ENCODE measurements at places on chromosomes 5 and 9. TPM values are rescaled to one million over a fixed set of nuclear protein-coding genes. Genes with fewer than 3 reads are reported as not detected.

Gene HK3
- 1.8 TPM for total RNA-seq

Gene SHISAL2B
- total RNA-seq = 0.99 TPM

Gene KIF27
- 6.6 TPM for total RNA-seq

Gene SV2C
- 0.52 TPM for total RNA-seq

Gene MATR3
- 99.2 TPM for total RNA-seq

Gene ABLIM3
- 3.9 TPM for total RNA-seq

Gene SLC36A3
- total RNA-seq = not detected

Gene RFESD
- total RNA-seq = not detected

DNA sequence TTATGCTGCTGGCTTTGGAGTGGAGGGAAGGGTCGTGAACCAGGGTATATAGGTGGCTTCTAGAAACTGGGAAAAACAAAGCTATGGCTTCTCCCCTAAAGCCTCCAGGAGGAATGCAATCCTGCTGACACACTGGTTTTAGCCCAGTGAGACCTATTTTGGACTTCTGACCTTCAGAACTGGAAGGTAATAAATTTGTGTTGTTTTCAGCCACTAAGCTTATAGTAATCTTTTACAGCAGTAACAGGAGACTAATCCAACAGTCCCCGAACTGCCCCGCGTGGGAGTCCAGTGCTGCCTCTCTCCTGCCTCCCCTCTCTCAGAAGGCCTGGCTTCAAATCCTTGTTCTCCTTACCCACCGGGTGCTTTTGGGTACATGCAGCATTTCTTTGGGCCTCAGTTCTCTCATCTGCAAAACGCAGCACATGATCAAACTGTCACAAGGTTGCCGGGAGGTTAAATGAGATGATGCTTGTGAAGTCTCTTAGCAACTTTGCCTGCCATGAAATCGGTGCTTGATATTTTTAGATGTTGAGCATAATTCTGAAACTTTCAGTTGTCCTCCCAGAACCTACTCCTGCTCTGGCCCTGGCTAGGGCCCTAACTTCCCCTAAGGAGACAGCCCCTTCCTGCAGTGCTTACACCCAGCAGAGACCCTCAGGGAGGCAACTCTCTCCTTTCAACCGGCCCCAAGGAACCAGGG is 127.3 kb upstream of the BOD1 start:
- no peak for DNase-seq

- DNase-seq = peak; percentile 67
Measured at GRCh38 chr5:151107084-151107483, 26.2 kb upstream of the TNIP1 start.

DNA sequence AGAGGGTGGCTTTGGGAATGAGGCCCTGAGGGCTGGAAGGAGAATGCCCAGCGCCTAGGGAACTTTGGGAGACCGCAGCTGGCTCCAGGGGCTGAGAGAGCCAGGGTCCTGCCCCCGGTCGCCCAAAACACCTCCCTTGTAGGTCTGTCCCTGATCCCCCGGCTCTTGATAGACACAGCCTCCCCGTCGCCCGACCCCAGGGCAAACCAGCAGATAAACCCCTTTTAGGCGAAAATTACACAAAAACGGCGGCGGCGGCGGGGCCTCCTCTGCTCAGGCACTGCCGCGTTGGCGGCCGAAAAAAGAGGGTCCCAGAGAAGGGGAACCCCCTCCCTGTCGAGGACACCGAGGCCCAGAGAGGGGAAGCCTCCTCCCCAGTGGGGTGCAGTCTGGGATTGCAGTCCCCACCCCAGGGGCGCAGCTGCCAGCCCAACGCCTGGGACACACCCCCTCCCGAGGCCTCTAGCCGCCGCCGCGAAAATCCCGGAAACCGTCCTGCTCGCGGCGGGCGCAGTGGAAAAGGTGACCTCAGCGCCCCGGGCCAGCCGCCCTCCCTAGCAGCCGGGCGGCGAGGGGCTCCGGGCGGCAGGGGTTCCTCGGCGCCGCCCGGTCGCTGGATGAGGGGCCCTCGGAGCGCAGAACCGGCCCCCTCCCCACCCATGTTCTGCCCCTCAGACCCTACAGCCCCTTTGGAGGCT is 3.1 kb upstream of the BARX1 start:
- no peak for DNase-seq

DNA sequence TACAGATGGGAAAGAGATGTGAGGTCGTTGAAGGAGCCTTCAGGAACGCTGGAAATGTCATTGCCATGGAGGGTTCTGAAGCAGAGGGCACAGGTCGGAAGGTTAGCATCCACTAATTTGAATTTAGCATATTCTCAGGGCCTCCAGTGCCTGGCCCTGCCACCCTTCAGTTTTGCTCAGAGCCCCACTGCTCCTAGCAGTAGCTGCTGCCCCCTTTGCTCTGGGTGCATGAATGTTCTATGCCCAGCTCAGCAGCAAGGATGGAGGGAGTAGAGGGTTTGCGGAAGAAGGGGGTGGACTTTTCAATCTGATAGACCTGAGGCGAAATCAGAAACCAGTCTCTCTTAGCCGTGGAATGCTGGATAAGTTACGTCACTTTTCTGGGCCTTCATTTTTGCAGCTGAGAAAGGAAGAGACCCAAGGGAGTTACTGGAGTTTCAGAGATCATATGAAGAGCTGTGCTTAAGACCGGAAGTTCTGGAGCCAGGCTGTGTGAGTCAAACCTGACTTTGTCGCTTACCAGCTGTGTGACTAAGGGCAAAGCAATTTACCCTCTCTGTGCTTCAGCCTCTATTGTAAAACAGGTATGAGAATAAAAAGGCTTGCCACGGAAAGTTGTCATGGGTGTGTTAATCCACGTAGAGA is 133.2 kb upstream of the PANK3 start:
- peak; percentile 17 for DNase-seq

GRCh38 chr5:135053278-135053677 is 19.2 kb upstream of the PITX1 start:
- no peak for DNase-seq

DNA sequence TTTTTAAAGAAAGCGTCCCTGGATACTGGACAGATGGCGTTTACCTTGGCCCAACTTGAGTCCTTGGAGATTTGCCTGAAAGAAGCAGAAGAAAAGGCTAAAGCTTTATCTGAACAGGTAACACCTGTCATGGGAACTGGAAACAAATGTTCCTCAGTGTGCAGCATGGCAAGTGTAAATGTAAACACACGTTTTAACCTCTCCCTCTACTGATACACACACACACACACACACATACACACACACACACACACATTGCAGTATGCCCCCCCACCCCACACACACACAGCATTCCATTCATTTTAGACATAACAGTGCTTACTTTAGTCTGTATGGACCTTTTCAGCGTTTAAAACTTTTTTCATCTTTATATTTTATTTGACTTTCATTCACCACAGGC is 51.1 kb downstream of the CCDC192 start:
- DNase-seq = peak; percentile 68

DNA sequence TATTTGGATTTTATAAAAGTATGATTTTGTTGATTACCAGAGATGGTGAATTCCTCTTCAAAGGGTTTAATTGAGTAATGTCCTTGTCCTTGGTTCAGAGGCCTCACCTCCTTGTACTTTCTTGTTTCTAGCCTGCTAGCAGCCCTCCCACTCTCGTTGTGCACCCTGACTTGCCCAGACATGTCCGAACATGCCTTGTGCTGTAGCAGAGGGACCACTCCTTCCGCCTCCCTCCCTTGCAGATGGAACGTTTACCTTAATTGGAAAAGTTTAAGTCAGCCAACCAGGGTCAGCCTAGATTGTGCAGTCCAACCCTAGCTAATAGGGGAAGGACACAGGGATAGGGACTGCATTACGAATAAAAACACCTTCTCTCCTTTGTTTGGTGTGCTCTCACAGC is 406.9 kb upstream of the NMUR2 start:
- DNase-seq = no peak

- peak; percentile 38 for DNase-seq
Measured at GRCh38 chr9:128203707-128204551, 750 bp downstream of the DNM1 start.

DNA sequence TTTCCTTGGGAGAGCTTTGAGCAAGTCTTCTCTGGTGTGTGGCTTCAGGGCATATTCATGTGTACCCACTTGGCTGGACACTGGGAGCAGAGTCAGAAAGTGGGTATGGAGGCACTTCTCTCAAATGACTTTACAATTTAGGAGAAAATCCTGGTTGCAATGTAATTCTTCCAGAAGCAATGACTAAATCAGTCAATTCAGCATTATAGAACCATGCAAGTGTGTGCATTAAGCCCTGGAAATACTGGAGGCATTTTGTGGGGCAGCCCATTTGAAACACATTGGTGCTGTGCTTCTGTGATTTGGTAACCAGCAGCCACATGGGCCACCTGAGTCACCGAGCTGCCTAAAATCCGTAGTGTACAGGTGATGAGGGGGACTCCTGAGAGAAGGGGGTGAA is 94.6 kb upstream of the TAS2R1 start:
- no peak for DNase-seq

GRCh38 chr9:12813960-12814876 is 39.4 kb downstream of the LURAP1L start:
- peak; percentile 81 for DNase-seq

- DNase-seq = no peak
Measured at GRCh38 chr9:133268335-133269056, 6.5 kb downstream of the ABO start.
